ENCODE measurements at places on chromosomes 12 and 14.

GRCh38 chr12:131287938-131288764 is 334.4 kb downstream of the ADGRD1 start:
- DNase-seq = no peak

DNA sequence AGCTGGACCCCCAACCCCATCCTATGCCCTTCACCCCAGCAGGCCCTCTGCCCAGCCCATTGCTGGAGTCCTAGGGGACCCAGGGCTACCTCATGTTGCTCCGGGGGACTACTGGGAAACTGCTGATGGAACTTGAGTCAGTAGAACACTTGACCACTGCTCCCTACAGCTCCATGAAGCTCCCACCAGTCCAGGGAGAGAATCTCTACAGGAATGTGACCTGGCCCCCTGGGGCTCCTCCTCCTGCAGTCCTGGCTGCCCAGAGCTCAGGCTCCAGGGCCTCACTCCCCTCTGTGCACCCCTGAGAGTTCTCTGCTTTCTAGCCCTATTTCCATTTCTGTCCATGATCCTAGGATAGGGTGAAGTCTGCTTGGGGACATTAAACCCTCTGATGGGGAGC is 10.8 kb upstream of the AQP2 start:
- no peak for DNase-seq

DNA sequence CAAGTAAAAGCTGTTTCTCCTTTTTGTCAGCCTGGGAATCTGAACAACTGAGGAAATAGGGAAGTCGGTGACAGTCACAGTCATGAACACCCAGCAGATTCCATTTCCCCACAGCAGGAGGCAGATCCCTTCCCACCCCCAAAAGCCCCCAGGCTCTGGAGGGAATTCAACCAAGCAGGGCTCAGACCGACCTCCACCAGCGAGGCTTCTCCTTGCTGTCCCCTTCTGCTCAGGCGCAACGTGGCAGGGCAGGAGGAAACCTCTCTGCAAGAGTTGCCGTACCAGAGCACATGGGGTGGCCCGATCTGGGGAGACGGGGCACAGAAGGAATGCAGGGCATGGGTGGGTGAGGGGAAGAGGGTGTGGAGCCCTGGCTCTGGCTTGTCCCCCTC is 319 bp downstream of the GALNT6 start:
- DNase-seq = no peak

DNA sequence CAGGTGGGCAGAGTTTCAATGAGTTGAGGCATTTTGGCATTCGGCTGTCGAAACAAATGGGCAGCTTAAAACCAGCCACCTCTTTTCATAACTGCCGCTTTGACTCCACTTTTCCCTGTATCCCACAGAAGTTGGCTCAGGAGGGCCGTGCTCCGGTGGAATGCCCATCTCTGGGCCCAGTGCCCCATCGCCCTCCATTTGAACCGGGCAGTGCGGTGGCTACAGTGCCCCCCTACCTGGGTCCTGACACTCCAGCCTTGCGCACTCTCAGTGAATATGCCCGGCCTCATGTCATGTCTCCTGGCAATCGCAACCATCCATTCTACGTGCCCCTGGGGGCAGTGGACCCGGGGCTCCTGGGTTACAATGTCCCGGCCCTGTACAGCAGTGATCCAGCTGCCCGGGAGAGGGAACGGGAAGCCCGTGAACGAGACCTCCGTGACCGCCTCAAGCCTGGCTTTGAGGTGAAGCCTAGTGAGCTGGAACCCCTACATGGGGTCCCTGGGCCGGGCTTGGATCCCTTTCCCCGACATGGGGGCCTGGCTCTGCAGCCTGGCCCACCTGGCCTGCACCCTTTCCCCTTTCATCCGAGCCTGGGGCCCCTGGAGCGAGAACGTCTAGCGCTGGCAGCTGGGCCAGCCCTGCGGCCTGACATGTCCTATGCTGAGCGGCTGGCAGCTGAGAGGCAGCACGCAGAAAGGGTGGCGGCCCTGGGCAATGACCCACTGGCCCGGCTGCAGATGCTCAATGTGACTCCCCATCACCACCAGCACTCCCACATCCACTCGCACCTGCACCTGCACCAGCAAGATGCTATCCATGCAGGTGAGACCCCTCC is 5.0 kb upstream of the RNU7-1 start:
- no peak for DNase-seq

DNA sequence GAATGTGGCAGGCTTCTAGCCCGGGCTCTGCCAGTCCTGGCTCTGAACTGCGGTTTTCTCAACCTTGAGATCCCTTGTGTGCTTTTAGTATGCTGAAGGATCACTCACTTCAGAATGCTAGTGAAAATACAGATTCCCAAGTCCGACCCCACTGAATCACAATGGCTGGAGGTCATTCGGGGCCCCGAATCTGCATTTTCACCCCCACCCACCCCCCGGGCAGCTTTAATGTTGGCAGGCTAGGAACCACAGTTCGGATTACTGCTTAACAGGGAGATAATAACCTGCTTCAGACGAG is 573 bp upstream of the SUSD6 start:
- no peak for DNase-seq

DNA sequence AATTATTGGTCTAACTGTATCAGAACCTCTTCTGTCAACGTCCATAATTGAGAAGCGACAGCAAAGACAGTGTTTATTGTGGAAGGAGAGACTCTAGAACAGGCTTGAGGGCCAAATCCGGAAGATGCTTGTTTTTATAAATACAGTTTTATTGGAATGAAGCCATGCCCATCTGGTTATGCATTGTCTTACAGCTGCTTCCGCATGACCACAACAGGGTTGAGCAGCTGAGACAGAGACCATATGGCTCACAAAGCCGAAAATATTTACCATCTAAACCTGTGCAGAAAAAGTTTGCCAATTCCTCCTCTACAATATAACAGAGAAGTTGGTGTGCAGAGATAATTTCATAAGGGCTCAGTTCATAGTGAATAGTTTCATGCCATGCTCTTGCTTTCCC is 24.5 kb downstream of the PRKAB1 start:
- no peak for DNase-seq

DNA sequence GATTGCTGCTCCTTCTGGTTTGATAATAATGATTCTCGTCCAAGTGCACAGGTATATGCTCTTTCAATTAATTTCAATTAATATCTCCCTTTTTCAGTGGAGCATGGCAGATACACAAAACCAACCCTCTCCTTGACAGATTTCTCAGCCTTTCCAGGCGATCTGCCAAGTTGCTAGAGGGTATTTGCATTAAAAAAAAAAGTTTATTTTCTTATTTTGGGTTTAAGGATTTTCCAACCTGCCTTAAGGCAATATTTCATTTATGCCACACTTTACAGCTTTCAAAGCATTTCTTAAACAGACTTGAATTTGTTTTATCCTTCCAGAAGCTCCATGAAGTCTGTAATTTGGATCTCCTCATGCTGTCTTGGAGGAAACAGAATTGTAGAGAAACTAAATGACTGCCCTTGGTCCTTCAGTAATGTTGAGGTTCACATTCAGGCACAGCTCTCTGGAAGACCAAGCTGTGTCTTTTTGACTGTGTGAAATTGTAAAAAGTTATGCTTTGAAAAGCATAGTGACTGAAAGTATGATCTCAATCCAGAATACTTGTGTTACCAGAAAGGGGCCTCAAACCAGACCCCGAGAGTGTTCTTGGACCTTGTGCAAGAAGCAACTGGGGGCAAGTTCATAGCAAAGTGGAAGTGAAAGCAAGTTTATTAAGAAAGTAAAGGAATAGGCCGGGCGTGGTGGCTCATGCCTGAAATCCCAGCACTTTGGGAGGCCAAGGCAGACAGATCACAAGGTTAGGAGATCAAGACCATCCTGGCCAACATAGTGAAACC is 2.3 kb downstream of the DGLUCY start:
- DNase-seq = no peak

GRCh38 chr14:70027785-70028428 is 148.7 kb downstream of the SMOC1 start:
- DNase-seq = peak; percentile 91

DNA sequence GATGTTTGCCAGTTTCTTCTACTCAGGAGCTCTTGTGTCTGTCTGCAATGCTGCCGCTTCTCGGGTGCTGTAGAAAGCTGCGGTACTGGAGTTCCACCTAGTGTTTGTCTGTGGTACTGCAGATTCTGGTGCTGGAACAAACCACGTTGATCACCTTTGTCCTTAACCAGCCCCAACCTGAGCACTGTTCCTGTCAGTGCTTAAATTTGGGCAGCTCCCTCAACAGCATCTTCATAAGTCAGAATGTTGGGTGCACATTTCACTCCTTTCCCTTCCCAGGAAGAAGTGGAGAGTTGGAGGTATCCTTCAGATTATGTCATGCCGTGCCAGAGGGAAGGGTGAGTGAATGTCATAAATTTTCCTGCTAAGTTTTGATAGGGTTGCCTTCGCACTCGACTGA is 48.7 kb upstream of the LALBA start:
- DNase-seq = peak; percentile 81

DNA sequence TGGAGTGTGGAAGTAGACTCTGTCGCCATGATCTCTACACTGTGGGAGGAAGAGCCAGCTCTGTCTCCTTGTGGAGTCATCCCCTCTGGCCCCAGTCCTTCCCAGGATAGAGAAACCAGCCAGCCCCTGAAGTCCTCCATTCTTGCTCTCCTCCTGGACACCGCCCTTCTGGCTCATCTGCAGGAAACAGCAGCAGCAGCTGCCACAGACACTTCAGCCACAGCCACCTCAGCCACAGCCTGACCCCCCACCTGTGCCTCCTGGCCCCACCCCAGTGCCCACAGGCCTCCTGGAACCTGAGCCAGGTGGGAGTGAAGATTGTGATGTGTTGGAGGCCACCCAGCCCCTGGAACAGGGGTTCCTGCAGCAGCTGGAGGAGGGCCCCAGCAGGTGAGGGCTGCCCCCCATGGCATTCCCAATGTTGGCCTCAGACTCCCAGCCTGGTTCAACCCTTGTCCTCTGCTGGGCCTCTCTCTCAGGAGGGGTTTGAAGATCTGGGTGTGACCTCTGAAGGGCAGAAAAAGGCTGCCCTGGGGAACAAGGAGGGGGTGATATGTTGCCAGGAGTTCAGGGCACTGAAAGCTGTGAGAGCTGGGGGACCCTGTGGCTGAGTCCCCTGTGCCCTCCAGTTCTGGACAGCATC is 10.5 kb downstream of the PRPF40B start:
- DNase-seq = no peak

DNA sequence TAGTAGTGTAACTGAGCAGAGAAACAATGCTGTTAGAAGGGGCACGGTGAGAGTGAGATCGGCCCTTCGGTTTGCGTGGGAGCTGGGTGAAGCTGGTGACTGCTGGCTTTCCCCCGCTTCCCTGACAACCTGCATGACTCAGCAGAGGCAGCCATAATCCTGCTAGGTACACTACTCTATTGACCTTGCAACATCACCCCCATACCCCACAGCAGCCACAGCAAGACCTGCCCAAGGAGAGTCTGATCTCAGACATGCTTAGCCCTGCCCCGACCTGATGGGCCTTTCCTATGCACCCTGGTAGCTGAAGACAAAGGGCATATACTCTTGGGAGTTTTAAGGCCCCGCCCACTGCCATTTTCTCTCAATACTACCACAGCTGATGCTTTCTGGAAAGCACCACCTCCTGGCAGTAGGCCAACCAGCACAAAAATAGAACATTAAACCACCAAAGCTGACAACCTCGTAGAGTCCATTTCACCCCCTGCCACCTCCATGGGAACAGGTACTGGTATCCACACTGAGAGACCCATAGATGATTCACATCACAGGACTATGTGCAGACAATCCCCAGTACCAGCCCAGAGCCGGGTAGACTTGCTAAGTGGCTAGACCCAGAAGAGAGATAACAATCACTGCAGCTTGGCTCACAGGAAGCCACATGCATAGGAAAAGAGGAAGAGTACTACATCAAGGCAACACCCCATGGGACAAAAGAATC is 75.9 kb upstream of the RGS6 start:
- no peak for DNase-seq

- DNase-seq = no peak
These were observed 2.1 kb upstream of the C14orf180 start for GRCh38 chr14:104577426-104577825.

- no peak for DNase-seq
These were observed 199.3 kb downstream of the TTC7B start for GRCh38 chr14:90616881-90617280.

DNA sequence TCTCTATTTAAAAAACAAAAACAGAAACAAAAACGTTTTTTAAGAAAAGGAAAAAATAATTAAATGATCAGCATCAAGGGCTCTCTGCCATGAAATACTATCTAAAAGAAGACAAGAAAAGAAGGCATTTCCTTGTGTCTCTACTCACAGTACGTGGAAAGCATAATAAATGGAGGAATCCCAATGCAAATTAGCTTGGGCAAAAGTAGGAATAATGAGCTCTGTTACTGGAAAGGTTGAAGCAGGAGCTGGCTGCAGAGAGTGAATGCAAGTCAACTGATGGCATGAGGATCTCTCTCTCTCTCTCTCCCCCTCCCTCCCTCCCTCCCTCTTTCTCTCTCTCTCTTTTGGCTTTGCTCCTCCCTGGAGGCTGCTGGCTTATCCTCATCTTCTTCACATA is 85.9 kb downstream of the TBX3 start:
- DNase-seq = no peak

- no peak for DNase-seq
These were observed 440.0 kb downstream of the SLC16A7 start for GRCh38 chr12:60035835-60036234.

DNA sequence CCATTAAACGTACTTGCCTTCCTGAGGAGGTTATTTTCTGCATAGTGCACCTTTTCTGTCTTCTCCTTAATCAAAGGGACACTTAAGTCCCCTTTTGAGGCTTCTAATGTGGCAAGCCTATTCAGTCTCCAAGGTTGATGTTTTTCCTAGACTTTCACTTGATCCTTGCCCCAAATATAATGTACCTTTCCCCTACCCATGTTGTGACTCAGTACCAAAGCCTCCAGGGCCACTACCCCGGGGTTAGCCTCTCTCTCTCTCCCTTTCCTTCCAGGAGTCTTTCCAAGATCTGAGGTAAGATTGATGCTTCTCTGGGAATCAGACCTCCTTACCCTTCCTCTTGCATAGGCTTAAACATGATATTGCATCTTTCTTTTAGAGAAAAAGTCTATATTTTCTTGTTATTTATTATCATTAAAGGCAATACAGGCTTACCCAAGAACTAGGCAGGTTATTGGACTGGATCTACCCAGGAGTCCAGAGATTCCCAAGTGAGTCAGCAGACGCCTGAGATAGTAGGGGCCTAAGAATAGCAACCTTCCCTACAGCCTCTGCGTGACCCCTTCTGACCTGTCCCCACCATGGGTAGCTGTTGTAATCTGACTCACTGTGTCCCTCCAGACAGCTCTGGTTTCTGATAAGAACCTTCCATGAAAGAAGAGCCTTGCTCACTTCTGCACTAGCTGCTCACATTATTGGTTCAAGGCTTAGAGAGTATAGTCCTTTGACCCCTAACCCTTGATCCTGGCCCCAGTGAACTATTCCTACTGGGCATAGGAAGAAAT is 172.9 kb downstream of the ZFP36L1 start:
- no peak for DNase-seq
